Left ventricle myocardium inferior (tissue), 1 donor: ENCODE measurements at places on chromosomes 7 and 10. TPM values are rescaled to one million over a fixed set of nuclear protein-coding genes. Genes with fewer than 3 reads are reported as not detected.
A peak's percentile ranks its signal among the peaks of the same experiment; 100 is the strongest.

- DNase-seq: no peak
These were observed 70.6 kb upstream of the RHEB start for GRCh38 chr7:151590071-151590849.

DNA sequence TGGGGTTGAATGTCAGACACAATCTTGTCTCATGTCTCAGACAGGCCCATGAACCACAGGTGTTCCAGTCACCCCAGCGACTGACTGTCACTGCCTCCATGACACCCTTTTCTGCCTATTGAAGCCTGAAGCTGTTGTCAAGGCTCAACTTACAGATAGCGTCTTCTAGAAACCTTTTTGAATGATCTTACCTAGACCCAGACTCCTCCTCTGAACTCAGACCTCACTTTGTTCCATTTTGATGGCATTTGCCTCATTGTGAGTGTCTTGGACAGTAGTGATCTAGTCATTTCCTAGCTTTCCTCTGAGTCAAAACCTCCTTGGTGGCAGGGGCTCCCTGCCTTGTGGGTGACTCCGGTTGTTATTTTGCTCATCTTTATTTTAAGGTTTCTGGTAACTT is 98.3 kb upstream of the AGK start:
- DNase-seq: no peak

DNA sequence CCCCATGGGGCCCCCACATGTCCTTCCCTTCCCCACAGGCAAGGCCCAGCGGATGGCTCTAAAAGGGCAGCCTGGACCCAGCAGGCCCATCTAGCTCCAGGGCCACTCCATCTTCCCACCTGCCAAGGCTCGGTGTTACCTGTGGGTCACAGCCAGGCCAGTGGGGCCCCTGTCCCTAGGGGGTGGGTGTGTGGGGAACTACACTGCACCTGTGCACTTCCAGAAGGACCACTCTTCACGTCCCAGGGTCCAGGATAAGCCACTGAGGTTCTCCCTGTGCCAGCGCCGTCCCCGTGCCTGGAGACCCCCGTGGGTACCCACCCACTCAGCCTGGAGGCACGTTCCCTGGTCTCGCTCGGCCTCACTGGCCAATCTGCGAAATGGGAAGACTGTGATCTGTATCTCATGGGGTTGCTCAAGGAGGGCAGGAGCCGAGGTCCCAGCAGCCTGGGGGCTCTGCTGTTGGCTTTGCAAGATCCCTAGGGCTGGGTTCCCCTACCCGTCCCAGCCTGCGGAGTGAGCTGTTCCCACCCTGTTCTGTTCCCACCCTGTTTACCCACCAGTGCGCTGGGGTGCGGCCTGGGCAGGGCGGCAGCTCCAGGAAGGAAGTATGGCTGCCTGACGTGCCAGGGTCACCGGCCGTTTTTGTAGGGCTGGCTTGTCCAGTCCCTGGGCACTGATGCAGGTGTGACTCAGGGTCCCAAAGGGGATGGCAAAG is 4.6 kb downstream of the PWWP2B start:
- DNase-seq: peak; percentile 33

- DNase-seq: no peak
These were observed 2.8 kb upstream of the WAPL start for GRCh38 chr10:86524225-86524962.

GRCh38 chr7:43495572-43495971 is 87.3 kb upstream of the STK17A start:
- no peak for DNase-seq

CFAP46 gene
- 0.99 TPM for total RNA-seq

HILPDA gene
- 7.9 TPM for total RNA-seq

GIMAP5 gene
- 10.7 TPM for total RNA-seq

PRPF18 gene
- total RNA-seq: 14.7 TPM

DNA sequence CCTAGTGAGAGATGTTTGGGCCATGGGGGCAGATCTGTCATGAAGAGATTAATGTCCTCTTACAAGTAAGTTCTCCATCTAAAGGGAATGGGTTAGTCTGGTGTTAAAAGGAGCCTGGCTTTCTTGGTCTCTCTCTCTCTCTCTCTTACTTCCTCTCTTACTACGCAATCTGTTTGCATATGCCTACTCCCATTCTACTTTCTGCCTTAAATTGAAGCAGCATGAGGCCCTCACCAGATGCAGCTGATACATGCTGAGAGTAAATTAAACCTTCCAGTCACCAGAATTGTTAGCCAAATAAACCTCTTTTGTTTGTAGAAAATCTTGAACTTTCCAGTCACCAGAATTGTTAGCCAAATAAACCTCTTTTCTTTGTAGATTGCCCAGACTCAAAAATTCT is 884.1 kb downstream of the NRG3 start:
- no peak for DNase-seq

DNA sequence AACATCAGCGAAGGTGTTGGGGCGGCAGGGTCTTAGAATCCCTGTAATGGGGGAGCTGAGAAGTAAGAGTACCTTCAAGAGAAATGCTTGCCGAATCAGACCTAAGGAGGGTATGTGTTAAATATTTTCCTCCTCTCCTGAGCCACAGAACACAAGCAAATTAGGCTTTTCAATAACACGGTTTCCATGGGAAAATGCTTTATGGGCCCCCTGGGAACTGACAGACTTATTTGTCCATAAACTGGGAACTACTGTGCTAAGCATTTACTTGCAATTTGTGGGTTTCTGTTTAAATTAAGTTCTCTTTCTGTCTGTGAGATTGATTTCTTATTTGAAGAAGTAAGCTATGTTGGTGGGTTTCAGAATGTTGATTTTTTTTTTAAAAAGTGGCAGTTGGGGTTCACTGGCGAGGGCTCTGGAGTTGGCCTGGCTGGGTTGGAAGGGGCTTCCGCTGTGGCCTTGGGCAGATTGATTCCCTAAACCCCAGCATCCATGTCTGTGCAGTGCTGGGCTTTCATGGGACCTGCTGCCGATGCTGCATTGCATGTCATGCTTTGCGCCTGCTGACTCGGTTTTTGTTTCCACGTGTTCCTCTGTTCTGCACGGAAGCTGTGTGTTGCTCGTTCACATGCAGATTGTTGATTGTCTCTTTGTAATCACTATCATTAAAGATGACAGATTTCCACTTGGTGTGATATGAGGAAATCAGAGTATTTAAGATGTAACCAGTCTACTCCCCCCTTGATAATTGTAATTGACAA is 7.2 kb downstream of the RBM17 start:
- DNase-seq: no peak

TMEM213 gene
- total RNA-seq: not detected

GRCh38 chr10:12287772-12288171 is 61.6 kb upstream of the CAMK1D start:
- DNase-seq: no peak

DNA sequence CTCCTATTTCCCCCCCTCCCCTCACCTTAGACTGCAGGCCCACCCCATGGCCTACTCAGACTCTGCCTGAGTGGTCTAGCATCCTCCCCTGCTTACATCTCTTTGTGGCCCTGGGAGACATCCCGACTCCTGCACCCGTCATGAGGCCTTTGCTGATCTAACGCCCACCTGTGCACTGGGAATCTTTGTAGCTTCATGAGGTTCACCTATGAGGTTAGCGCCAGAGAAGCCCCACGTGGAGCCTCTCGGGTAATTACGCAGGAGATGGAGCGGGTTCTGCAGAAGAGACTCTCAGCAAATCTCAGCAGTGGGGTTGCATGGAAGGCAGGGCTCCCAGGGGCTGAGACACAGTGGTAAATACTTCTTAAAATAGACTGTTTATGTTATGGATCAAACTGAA is 43.5 kb upstream of the HSPA12A start:
- no peak for DNase-seq

GRCh38 chr7:49670991-49671390 is 102.4 kb upstream of the VWC2 start:
- no peak for DNase-seq

CHAT gene
- not detected for total RNA-seq

- DNase-seq: no peak
These were observed 783.8 kb downstream of the SORCS1 start for GRCh38 chr10:106380706-106381105.

DNA sequence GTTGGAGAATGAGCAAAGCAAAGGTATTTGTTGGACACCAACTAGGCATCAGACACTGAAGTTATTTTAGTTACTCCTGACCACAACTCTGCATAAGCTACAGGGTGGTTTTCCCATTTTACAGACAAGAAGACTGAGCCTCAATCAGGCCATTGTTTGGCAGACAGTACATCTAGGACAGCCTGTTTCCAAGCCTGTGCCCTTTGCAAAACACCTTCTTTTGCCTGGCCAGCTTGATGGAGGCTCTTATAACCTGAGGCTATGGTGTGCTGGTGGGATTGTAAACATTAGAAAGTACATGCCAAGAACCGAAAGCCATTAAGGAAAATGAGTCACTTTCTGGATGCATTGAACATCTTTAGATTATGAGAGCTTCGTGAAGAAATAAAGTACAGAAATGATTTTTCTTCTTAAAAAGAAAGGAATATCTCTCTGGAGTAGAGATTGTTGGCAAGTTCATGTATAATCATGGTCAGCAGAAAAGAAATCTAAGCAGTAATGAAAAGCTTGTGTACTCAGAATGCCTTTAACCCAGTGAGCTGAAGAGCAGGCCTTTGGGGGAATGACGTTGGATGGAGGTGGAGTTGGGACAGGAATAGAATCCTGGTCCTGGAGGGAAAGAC is 140.6 kb downstream of the KIAA1217 start:
- no peak for DNase-seq

DNA sequence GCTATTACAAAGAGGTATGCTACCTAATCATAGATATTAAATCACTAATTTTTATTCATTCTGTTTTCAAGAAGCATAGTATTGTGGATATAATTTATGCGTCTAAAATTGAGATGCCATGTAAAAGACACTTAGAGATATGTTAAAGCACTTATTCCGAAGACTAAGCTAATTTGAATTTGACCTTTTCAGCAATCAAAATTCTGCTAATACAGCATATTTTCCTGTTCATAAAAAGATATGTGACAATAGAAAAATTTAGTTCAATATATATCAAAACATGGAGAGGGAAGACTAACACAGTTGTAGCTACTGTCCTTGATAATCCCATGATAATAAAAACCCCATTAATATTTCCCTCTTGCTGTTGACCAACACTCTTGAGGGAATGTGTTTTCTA is 386.6 kb upstream of the TEX47 start:
- DNase-seq: no peak

- no peak for DNase-seq
These were observed 67.3 kb upstream of the TPK1 start for GRCh38 chr7:144903201-144903600.

TMEM236 gene
- 0.66 TPM for total RNA-seq

VIPR2 gene
- total RNA-seq: 17.5 TPM

DNA sequence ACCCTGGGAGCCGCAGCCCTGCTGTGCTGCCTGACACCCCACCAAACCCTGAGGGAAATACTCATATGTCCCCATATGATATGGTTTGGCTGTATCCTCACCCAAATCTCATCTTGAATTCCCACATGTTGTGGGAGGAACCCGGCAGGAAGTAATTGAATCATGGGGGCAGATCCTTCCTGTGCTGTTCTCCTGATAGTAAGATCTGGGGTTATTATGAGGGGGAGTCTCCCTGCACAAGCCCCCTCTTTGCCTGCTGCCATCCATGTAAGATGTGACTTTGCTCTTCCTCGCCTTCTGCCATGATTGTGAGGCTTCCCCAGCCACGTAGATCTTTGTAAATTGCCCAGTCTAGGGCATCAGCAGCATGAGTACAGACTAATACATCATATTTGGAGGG is 68.7 kb downstream of the RGS10 start:
- no peak for DNase-seq

DNA sequence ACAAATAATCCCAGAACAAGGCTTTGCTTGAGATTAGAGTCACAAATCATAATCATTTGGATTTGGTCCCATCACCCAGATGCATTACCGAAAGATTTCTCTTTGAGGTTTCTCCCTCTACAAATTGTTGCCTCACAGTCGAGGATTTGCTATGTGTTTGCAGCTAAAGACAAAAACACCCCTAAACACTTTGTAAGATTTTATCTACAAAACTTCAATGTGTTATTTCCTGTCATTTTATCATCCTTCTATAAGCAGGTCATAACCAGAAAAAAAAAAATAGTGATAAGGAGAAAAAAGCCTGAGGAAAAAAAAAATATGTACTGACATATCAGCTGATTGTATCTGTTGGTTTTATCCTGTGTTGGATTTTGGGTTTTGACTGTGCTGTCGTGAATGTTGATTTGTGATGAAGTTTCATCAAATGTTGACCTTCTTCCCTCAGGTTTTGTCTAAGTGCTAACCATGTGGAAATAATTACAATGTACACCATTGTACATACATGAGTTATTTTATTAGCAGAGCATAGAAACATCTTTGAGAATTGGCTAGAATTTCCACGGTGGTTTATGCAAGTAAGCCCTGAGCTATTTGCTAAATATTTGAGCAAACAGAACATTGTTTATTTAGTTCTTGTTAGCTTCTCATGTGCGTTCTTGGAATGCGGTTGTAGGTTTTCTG is 274.4 kb downstream of the NEBL start:
- DNase-seq: no peak

- DNase-seq: no peak
These were observed 97.7 kb upstream of the DNAAF5 start for GRCh38 chr7:628826-629225.

GRCh38 chr7:87574630-87575029 is 26.1 kb downstream of the ABCB1 start:
- no peak for DNase-seq

DNA sequence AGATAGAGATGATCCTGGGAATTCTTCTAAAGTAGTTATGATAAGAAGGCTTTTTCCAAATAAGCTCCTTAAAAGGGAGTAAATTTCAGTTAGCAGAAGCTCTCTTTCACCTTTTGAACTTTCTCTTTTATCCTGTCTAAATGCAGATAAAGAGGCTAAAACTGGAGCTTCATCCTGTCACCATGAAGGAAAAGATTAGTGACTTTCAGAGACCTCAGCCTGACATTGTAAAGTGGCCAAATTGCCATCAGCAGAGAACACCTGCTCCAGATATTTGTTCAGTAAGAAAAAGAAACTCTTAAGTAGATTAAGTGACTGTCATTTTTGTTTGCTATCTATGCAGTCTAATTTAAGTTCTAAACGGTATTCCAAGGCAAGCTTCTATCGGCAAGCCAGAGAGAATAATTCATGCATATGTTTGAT is 18.3 kb downstream of the VWDE start:
- DNase-seq: no peak

DNA sequence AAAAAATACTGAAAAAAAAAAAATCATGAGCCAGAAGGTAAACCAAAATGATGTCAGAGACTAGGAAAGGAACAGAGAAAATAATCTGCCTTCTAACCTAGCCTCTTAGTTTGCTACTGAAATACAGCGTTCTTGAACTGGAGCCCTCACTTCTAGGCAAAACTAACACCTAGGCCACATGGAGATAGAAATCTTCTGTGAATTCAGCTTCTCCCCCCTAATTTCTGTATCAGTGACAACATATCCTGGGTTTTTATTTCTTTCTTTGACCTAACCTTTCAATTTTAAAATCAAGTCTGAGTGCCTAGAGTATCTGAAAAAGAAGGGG is 100.1 kb upstream of the GLCCI1 start:
- no peak for DNase-seq

- DNase-seq: no peak
These were observed 386.0 kb downstream of the KIF20B start for GRCh38 chr10:90087197-90088023.

- DNase-seq: no peak
These were observed 128.5 kb downstream of the ANKRD7 start for GRCh38 chr7:118352867-118353453.

OGDH gene
- 677 TPM for total RNA-seq
